ENCODE measurements at places on chromosomes 4 and X.

GRCh38 chr4:123361195-123361861, 35.3 kb upstream of the SPRY1 start:
- DNase-seq, result peak; percentile 72

- no peak for DNase-seq
Measured at GRCh38 chr4:34108391-34108790, 2135.9 kb downstream of the ARAP2 start.

GRCh38 chr4:120064887-120065286, 1.8 kb downstream of the MAD2L1 start:
- DNase-seq, result peak; percentile 11

DNA sequence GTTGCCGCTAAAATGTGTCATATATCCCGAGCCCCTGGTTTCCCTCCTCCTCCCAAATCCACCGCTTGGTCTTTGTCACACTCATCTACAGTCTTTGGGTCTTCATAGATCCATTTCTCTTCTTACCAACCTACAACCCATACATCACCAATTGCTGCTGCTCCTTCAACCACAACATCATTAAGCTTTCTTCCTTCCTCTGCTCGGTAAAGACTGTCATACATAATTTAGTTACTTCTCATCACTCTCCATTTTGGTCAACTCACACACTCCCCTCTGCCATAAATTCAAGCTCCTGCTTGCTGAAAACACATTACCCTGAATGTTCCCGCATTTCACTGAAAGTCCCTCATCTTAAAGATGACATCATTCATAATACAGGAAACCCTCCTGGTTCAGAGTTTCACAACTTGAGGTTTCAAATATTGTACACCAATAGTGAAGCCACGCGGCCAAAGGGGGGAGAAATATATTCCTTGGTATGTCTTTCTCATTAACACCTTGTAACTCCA, 1.7 kb upstream of the DCTD start:
- DNase-seq, result peak; percentile 3

GRCh38 chr4:183876268-183876934, 28.7 kb upstream of the STOX2 start:
- no peak for DNase-seq

GRCh38 chrX:110408949-110409588, 50.4 kb downstream of the RTL9 start:
- DNase-seq, result peak; percentile 78

DNA sequence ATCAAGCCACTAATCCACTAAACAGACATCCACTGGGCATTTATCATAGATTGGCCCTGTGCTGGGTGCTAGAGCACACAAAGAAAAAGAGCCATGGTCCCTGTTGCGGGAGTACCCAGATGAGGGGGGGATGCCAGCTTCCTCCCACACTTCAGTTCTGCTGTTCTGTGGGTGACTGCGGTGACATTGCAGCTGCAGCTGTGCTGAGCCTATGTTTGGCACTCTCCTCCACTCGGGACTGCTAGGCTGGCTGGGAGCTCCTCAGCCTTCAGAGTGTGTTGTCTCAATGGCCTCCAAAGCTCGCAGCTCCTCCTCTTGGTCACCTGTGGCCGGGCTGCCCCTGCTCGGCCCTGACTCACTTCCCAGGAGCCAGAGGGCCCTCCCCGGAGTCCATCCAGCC, 173.2 kb downstream of the CLCN4 start:
- no peak for DNase-seq

GRCh38 chr4:148007314-148007760, 275.4 kb downstream of the ARHGAP10 start:
- no peak for DNase-seq

Measured in erythroblast (primary cell).